ENCODE measurements at places on chromosomes 6 and 20. TPM values are rescaled to one million over a fixed set of nuclear protein-coding genes. Genes with fewer than 3 reads are reported as not detected.

Gene CAPN11
- total RNA-seq, result not detected

Gene GSTA1
- total RNA-seq, result not detected

Gene POU3F2
- total RNA-seq, result not detected

Gene C6orf163
- total RNA-seq, result 0.24 TPM

Gene GJA10
- not detected for total RNA-seq

Gene TRAPPC3L
- total RNA-seq, result not detected

Gene FLOT1
- total RNA-seq, result 97.3 TPM

Gene AMD1
- 137 TPM for total RNA-seq

Gene CLIC5
- total RNA-seq, result not detected

Gene FERMT1
- total RNA-seq, result 19.4 TPM

All from A549 treated with CpdA at 1 μM for 4 hours (cell line).